ENCODE measurements at places on chromosomes 16 and 17. TPM values are rescaled to one million over a fixed set of nuclear protein-coding genes. Genes with fewer than 3 reads are reported as not detected.

DNA sequence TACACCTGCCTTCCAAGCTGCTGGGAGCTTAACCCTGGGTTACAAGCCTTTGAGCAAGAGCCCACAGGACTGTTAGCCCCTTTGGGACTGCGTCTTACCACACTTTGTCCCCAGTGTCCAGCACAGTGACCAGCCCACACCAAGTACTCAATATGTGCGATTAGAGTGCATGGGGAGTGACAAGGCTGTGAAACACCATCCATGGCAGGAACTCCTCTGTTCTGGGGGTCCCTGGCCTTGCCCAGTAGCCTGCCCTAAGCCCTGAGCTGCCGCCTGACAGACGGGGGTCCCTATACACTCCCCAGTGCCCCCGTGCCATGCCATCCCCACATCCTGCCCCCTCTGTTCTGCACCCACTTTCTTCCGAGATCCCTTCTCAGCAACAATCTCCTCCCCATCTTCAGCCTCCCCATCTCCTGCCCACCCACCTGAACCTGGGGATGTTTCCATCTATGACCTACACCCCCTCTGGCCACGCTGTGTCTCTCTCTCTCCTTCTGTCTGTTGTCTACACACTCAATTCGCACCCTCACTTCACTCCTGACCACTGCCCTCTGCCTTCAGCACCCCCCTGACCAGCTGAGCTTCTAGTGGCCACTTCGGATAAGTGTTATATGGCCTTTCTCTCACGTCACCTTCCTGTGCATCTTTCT lies 112.9 kb upstream of the SMURF2 start:
- peak; percentile 59 for DNase-seq

DNA sequence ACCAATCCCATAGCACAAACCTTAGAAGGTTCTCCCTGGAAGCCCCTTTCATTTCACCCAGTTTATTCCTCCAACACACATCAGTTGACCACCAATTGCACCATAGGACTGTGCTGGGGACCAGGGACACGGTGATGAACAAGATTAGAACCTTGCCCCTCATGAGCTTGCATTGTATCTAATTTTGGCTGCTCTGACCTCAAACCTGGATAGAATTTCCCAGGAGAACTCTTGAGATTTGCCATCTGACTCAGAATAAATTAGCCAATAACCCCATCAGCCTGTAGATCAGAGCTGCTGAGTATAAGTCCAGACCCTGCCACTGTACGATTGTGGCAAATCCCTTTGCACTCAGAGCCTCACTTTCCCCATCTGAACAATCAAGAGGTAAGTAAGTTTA lies 52.1 kb downstream of the CDH11 start:
- DNase-seq: no peak

DNA sequence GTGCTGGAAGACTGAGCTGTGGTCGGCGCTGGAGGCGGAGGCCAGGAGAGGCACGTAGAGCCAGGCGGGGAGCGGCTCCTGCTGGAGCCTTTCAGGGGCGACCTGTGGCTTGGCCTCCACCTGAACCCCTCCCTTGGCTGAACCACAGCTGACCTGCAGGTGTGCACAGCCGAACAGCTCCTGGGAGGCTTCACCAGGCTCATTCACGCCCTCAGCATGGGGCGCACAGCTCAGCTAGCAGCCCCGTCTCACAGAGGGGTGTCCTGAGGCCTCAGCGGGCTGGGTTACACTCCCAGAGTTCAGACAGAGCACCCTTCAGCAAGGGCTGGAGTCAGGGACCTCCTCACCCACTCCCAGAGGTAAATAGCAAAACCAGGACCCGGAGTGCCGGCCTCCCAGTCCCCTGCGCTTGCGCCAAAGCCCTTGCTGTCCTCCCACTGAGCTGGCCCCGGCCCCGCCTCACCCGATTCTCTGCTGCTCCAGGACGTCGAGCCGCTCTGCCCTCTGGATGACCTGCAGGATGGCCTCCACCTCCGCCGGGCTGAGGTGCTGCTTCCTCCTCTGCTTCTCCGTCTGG lies 31.7 kb downstream of the RPH3AL start:
- DNase-seq: no peak

The AKTIP gene
- 50.4 TPM for total RNA-seq

The UMOD gene
- total RNA-seq: not detected

The CHD9NB gene
- 0.48 TPM for total RNA-seq

The CA10 gene
- total RNA-seq: not detected

Measured in mesenteric fat pad (tissue), 1 donor.